ENCODE measurements at places on chromosomes 5 and 9. TPM values are rescaled to one million over a fixed set of nuclear protein-coding genes. Genes with fewer than 3 reads are reported as not detected.

DNA sequence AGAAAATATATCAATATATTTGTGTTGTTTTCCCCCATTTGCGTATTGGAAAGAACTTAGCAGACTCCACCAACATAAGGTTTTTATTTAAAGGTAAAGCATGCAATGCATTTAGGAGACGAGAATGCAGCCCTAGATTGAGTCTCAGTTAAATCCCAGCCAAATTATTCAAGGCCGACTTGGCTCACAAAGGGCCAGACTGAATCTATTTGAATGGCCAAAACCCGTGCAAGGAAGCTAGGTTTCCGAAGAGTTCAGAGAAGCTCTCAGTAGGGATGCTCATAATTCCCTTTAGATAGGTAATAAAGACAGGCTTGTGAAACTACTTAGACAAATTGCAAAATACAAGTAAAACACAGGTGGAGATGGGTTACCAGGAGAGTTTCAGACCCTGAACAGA, 520.3 kb downstream of the CDH9 start:
- no peak overlapping the region for H3K27ac ChIP-seq
- no peaks in the 10 kb centered on the region for H3K36me3 ChIP-seq
- H3K4me3 ChIP-seq: no peak overlapping the region
- H3K4me1 ChIP-seq: no peaks in the 10 kb centered on the region

- no peak overlapping the region for H3K4me3 ChIP-seq
- H3K4me1 ChIP-seq: no peaks in the 10 kb centered on the region
- H3K27me3 ChIP-seq: peaks cover 5% of the 10 kb centered on the region
- H3K36me3 ChIP-seq: no peaks in the 10 kb centered on the region
- H3K27ac ChIP-seq: no peak overlapping the region
These were observed 425.1 kb downstream of the ARHGEF28 start for GRCh38 chr5:74051076-74051475.

GRCh38 chr9:121489344-121489743, 10.3 kb downstream of the GGTA1 start:
- peaks cover 1% of the 10 kb centered on the region for H3K27me3 ChIP-seq
- no peaks in the 10 kb centered on the region for H3K36me3 ChIP-seq
- no peak for DNase-seq
- H3K27ac ChIP-seq: no peak overlapping the region
- peaks cover 7% of the 10 kb centered on the region for H3K4me1 ChIP-seq

DNA sequence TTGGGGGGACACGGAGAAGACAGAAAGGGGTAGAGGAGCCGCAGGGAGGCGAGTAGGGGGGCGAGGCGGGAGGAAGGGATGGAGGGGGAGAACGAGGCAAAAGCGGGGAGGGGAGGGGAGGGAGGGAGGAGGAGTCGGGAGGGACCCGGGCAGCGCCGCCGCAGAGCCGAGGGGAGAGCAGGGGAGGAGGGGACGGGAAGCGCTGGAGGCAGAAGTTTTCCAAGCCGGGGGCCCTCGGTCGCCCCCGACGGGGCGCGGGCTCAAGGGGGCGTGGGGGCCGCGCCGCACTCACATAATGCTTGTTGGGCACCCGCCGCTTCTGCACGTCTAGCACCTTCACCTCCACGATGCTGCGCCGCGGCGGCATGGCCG, 353 bp downstream of the SH3PXD2B start:
- DNase-seq: peak; percentile 10
- H3K4me3 ChIP-seq: peak overlapping the region; percentile 25
- H3K36me3 ChIP-seq: no peaks in the 10 kb centered on the region
- peaks cover 9% of the 10 kb centered on the region for H3K4me1 ChIP-seq
- no peak overlapping the region for H3K27ac ChIP-seq

- no peak overlapping the region for H3K4me3 ChIP-seq
- H3K27me3 ChIP-seq: peaks cover 2% of the 10 kb centered on the region
- no peaks in the 10 kb centered on the region for H3K36me3 ChIP-seq
- DNase-seq: no peak
- no peaks in the 10 kb centered on the region for H3K4me1 ChIP-seq
These were observed 16.4 kb upstream of the C5orf58 start for GRCh38 chr5:170216257-170216864.

GRCh38 chr5:773517-774264, 10.8 kb downstream of the ZDHHC11B start:
- DNase-seq: no peak
- no peak overlapping the region for H3K4me3 ChIP-seq
- no peaks in the 10 kb centered on the region for H3K36me3 ChIP-seq
- no peak overlapping the region for H3K27ac ChIP-seq
- H3K4me1 ChIP-seq: no peaks in the 10 kb centered on the region

NSG2 gene
- total RNA-seq: not detected

GABRG2 gene
- total RNA-seq: not detected

Data from activated CD8-positive, alpha-beta T cell treated with anti-CD3 and anti-CD28 coated beads for 36 hours (primary cell).